ENCODE measurements at places on chromosomes 1 and 21. TPM values are rescaled to one million over a fixed set of nuclear protein-coding genes. Genes with fewer than 3 reads are reported as not detected.

Gene CR1
- 2.0 TPM for total RNA-seq

Gene CFHR2
- total RNA-seq, result not detected

Gene BEND5
- total RNA-seq, result 5.9 TPM

Gene SRP9
- 205 TPM for total RNA-seq

Gene GBP6
- total RNA-seq, result not detected

Gene MEX3A
- total RNA-seq, result 1.3 TPM

Gene LRIF1
- 17.0 TPM for total RNA-seq

Gene CELA2A
- not detected for total RNA-seq

Gene LRRC3
- total RNA-seq, result 6.4 TPM

GRCh38 chr1:151510957-151511635, at the start of gene CGN:
Gene CGN, plus strand, starts transcription at chr1:151511387. Its CDS starts 7,133 bp downstream, at chr1:151518520.
- no peaks in the 10 kb centered on the region for H3K27me3 ChIP-seq
- H3K27ac ChIP-seq, result peak within 1 kb of the TSS; percentile 78
- H3K36me3 ChIP-seq, result no peaks in the 10 kb centered on the region
- peak; percentile 90 for DNase-seq
- peak within 1 kb of the TSS; percentile 74 for H3K4me3 ChIP-seq
- H3K4me1 ChIP-seq, result no peaks in the 10 kb centered on the region

GRCh38 chr1:161200992-161201835, 953 bp upstream of the NDUFS2 start:
- H3K27ac ChIP-seq, result peak overlapping the region; percentile 97
- peaks cover 24% of the 10 kb centered on the region for H3K4me1 ChIP-seq
- DNase-seq, result no peak

DNA sequence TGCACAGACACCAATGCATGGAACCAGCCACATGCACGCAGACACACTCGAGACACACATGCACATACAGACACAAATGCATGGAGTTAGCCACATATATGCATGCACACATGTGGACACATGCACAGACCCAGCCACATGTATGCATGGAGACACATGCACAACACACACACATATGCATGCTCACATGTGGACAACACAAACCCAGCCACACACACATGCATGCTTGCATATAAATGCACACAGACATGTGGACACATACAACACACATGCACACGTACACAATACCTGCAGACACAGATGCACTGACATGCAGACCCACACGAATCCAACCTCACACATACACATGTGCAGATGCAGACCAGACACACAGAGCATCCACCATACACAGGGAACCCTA, 31.1 kb downstream of the WNT9A start:
- no peaks in the 10 kb centered on the region for H3K4me1 ChIP-seq
- H3K36me3 ChIP-seq, result no peaks in the 10 kb centered on the region
- no peaks in the 10 kb centered on the region for H3K27me3 ChIP-seq
- DNase-seq, result no peak
- no peak overlapping the region for H3K27ac ChIP-seq
- H3K4me3 ChIP-seq, result no peak overlapping the region

GRCh38 chr1:97630948-97631347, 289.9 kb downstream of the DPYD start:
- H3K27ac ChIP-seq, result no peak overlapping the region
- no peak for DNase-seq
- H3K27me3 ChIP-seq, result no peaks in the 10 kb centered on the region
- no peak overlapping the region for H3K4me3 ChIP-seq
- no peaks in the 10 kb centered on the region for H3K36me3 ChIP-seq

- no peaks in the 10 kb centered on the region for H3K36me3 ChIP-seq
- no peaks in the 10 kb centered on the region for H3K27me3 ChIP-seq
- no peak for DNase-seq
- peaks cover 7% of the 10 kb centered on the region for H3K4me1 ChIP-seq
These were observed 995 bp downstream of the CACYBP start for GRCh38 chr1:175000697-175001187.

DNA sequence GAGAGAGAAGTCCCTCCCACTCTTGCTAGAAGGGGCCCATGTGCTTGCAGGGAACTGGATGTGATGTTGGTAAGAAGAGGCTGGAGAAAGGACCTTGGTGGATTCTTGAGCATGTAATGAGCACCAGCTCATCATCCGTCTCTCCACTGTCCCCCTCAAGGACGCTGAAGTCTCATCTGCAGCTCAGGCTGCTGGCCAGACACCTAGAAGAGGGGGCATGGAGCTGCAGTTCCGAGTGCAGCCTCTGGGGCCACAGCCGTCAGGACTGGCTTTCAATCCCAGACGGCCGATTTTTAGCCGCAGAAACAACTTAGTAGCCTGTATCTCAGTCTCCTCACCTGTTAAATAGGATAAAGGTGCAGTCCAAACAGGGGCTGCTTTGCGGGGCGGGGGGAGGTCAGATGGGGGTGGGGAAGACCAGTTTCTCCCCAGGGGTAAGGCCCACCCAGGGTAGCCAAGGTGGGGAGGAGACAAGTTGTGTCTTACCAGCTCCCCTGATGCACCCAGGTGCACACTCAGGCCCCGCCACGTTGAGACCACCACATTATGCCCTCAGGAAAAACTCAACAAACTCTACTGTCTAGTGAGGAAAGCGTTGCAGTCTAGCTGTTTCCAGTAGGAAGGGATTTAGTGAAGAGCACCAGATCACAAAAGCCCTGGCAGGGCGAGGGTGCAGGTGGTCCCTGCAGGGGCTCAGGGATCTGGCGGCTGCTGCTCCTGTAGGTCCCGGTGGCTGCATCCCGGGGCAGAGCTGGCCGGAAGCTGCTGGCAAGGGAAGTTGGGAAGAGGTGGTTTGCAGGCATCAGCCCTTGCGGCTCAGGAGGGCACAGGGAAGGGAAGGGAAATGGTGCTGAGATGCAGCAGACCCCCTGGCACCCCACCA, 29.5 kb downstream of the LDLRAP1 start:
- peaks cover 13% of the 10 kb centered on the region for H3K4me1 ChIP-seq
- H3K4me3 ChIP-seq, result peak overlapping the region; percentile 51
- H3K36me3 ChIP-seq, result no peaks in the 10 kb centered on the region
- H3K27me3 ChIP-seq, result no peaks in the 10 kb centered on the region
- no peak for DNase-seq
- peak overlapping the region; percentile 12 for H3K27ac ChIP-seq

DNA sequence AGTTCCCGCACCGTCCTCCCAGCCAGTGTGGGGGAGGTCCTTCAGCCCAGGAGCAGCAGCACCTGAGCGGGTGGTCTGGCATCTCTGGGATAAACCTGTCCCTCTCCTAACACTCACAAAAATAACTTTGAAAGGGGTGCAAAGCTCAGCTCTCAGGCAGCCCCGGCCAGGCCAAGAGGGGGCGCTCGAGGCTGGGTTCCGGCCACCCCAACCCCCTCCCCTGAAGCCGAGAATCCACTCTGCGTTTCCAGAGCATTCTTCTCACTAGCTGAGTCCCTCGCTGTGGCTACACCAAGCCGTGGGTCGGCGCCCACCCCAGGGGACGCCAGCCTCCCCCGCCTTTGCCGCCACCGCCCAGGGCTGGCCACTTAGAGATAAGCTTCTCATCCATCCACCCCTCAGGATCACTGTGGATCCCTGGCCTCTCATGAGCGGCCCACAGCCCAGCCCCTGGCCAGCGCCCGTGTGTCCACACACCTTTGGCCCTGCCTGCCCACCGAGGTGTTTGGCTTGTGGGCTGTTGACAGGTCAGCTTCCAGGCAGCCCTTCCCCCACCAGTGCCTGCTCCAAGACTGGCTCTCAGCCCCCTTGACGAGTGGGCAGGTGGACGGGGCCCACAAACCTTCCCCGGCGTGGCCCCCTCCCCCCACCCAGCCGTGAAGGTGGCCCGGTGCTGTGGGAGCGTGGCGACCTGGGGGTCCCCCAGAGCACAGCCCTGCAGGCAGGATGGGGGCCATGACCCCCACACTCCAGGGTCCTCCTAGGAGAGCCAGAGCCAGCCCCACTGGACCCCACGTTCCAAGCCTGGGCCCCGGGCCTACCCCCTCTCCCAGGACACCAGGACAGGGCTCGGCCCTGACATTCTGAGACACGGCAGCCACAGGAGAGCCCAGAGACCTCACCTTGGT, 1.9 kb downstream of the FTCD start:
- peak overlapping the region; percentile 56 for H3K4me3 ChIP-seq
- no peaks in the 10 kb centered on the region for H3K4me1 ChIP-seq
- no peak overlapping the region for H3K27ac ChIP-seq
- H3K36me3 ChIP-seq, result no peaks in the 10 kb centered on the region

GRCh38 chr1:58718435-58718834, 18.6 kb upstream of the MYSM1 start:
- H3K4me3 ChIP-seq, result no peak overlapping the region
- no peaks in the 10 kb centered on the region for H3K36me3 ChIP-seq
- DNase-seq, result no peak
- no peaks in the 10 kb centered on the region for H3K4me1 ChIP-seq

DNA sequence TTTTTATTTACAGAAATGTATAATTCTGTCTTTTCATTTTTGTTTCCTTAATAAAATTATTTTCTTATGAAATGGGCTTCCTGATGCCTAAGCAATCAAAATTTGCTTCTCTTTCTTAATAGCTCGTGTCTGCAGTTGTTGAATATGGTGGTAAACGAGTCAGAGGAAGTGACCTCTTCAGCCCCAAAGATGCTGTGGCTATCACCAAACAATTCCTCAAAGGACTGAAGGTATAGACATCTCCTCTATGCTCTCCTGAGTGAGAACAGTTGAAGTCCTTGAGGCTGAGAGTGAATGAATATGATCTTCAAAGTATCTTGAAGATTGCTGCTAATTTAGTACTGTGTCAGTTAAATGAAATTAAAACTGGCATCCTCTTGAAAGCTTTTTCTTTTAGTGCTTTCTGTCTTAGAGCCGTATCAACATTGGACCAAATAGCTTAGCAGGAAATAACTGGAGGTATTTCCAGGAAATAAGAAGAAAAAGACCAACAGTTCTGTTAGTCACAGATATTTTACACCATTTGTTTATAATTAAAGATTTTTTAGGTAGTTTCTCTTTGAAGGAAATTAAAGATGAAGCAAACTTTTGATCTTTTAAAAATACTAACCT, 24.7 kb downstream of the VPS45 start:
- no peaks in the 10 kb centered on the region for H3K4me1 ChIP-seq
- H3K36me3 ChIP-seq, result no peaks in the 10 kb centered on the region
- H3K4me3 ChIP-seq, result no peak overlapping the region
- DNase-seq, result no peak
- H3K27ac ChIP-seq, result no peak overlapping the region

DNA sequence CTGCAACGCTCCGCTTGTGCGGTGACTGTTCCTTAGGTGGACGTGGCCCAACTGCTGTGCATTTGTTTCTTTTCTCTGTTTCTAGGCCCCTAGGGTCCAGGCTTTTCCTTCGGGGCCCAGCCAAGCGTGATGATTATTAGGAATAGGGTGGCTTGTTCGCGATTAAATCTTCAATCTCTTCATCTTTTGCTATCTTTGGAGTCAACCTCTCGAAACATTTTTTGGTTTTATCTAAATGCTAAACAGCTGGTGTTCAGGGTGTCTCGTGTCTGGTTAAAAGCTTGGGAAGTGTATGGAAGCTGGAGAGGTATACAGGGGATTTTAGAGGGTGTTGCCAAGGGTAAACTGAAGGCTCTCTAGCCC, 844 bp upstream of the PLD5 start:
- H3K27me3 ChIP-seq, result peaks cover 45% of the 10 kb centered on the region
- H3K27ac ChIP-seq, result no peak overlapping the region
- H3K4me3 ChIP-seq, result peak overlapping the region; percentile 49
- H3K4me1 ChIP-seq, result no peaks in the 10 kb centered on the region
- no peaks in the 10 kb centered on the region for H3K36me3 ChIP-seq
- no peak for DNase-seq

- H3K4me3 ChIP-seq, result no peak overlapping the region
- peak overlapping the region; percentile 56 for H3K27ac ChIP-seq
- no peaks in the 10 kb centered on the region for H3K4me1 ChIP-seq
- no peaks in the 10 kb centered on the region for H3K36me3 ChIP-seq
- no peaks in the 10 kb centered on the region for H3K27me3 ChIP-seq
These were observed 14.3 kb upstream of the GPR157 start for GRCh38 chr1:9143250-9143649.

GRCh38 chr1:227793079-227793947, 22.2 kb upstream of the PRSS38 start:
- no peak for DNase-seq
- H3K27ac ChIP-seq, result peak overlapping the region; percentile 60
- no peak overlapping the region for H3K4me3 ChIP-seq
- peaks cover 14% of the 10 kb centered on the region for H3K4me1 ChIP-seq
- H3K36me3 ChIP-seq, result no peaks in the 10 kb centered on the region
- H3K27me3 ChIP-seq, result no peaks in the 10 kb centered on the region

GRCh38 chr1:150484431-150484830, 2.8 kb upstream of the TARS2 start:
- H3K27me3 ChIP-seq, result no peaks in the 10 kb centered on the region
- no peaks in the 10 kb centered on the region for H3K36me3 ChIP-seq
- DNase-seq, result no peak
- no peaks in the 10 kb centered on the region for H3K4me1 ChIP-seq
- no peak overlapping the region for H3K27ac ChIP-seq

GRCh38 chr1:99820546-99820945, 29.6 kb upstream of the AGL start:
- H3K27me3 ChIP-seq, result no peaks in the 10 kb centered on the region
- no peaks in the 10 kb centered on the region for H3K36me3 ChIP-seq
- H3K4me3 ChIP-seq, result no peak overlapping the region
- H3K4me1 ChIP-seq, result no peaks in the 10 kb centered on the region

DNA sequence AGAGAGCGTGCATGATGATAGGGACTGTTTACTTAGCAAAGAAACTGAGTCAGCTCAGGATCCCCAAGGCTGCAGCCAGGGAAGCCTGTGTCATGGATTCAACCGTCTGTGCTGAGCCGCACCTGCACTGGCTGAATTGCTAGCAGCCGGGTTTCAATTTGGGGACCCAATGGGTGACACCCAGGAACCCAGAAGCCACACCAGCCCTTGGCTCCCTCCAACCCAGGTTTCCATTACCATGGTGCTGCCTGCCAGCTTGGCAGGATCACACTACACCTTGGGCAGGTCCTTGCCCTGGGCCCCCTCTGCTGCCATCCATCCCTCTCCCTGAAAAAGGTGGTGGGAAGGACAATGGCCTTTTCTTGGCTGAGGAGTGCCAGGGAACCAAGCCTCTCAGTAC, 64.0 kb upstream of the CLDN14 start:
- H3K4me3 ChIP-seq, result no peak overlapping the region
- peaks cover 15% of the 10 kb centered on the region for H3K27me3 ChIP-seq
- no peak for DNase-seq
- no peaks in the 10 kb centered on the region for H3K4me1 ChIP-seq
- H3K36me3 ChIP-seq, result no peaks in the 10 kb centered on the region
- H3K27ac ChIP-seq, result no peak overlapping the region

All from breast epithelium (tissue), 4 donors.